ENCODE measurements at places on chromosomes 7 and 10.

- no peak for DNase-seq
Measured at GRCh38 chr10:43430926-43431663, 5.8 kb upstream of the ZNF487 start.

DNA sequence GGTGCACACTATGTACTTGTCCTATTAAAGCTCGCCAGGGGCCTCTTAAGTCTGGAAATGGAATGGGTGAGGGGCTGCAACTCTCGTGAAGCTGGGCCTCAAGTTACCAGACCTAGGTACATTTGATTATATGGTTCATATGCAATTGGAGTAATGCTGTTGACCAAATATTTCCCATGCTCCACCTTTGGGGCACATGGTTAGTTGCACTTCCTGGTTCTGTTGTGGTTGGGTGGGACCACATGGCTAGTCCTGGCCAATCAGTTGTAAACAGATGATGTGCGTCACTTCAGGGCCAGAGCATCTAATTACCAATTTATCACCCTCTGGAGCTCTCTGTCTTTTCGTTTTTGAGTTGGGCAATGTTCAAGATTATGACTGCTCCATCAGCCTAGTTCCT lies 39.5 kb upstream of the OPN4 start:
- peak; percentile 34 for DNase-seq

GRCh38 chr7:125828153-125828700 lies 898.6 kb upstream of the POT1 start:
- no peak for DNase-seq

- DNase-seq: no peak
Measured at GRCh38 chr7:18313965-18314364, 181.6 kb upstream of the HDAC9 start.

GRCh38 chr7:5696346-5697110 lies 84.9 kb downstream of the RNF216 start:
- DNase-seq: no peak

DNA sequence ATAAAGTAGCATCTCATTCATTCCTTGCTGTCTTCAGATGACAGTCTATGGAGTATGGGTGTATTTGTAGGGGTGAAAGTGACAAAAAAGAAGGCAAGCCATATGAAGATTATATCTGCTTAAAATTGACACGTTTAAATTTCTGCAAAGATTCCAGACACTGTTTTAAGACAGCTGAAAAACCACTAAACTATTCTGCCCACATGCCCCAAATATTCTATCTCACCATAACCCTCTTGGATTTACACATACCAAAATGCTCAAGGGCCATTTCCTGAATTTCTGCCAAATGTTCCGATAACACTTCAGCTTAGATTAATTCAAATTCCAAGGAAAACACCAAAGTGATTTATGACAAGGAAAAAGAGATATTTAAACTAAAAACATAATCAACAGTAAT lies 99.9 kb upstream of the IL6 start:
- DNase-seq: no peak

- DNase-seq: no peak
Measured at GRCh38 chr7:91235211-91235832, 28.9 kb upstream of the FZD1 start.

- DNase-seq: peak; percentile 11
Measured at GRCh38 chr10:104002911-104003310, 36.0 kb downstream of the SLK start.

DNA sequence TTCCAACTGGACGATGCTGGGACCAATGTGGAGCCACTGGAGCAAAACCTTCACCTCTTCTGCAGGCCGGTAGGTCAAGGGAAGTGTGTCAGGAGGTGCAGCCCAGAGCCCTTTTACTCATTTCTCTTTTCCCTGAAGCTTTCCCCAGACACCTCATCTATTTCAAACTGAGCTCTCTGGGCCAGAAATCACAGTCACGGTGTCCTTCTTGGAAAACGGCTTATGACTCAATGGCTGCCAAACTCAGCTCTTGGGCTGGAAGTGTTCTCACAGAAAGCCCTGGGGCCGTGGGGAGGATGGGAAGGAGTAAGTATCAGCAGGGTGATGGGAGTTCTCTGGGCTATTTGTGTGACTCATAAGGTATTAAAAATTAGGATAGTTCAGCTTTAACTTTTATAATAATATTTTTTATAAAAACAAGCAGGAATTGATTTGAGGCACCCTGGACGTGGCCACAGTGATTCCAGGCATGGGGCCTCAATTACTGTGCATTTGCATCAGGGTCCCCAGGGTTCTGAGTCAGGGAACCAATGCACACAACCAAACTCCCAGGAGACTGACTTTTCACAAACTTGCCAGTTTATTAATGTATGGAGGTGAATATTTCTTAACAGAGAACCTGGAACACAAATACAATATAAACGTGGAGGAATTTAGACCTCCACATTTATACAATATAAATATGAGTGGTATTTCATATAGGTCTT lies 187.4 kb upstream of the TMEM72 start:
- DNase-seq: peak; percentile 76

GRCh38 chr10:28105561-28105960 lies 106.7 kb upstream of the ODAD2 start:
- DNase-seq: no peak

DNA sequence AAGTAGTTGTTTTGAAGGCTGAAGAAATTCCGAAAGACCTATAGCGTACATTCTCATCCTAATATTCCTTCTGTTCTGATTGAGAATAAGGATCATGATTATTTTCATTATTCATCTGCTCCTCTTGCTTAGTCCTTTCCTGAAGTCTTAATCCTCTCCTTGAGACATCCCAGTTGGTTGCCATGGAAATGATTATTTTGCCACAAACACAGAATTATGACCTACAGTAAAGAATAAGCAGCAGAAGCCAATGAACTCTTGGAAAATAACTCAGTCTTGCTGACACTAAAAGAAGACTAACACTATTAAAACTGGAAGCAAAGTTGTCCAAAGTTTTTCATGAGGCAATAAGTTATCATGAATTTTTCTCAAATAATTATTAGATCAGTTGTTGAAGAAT lies 47.8 kb upstream of the JAZF1 start:
- no peak for DNase-seq

DNA sequence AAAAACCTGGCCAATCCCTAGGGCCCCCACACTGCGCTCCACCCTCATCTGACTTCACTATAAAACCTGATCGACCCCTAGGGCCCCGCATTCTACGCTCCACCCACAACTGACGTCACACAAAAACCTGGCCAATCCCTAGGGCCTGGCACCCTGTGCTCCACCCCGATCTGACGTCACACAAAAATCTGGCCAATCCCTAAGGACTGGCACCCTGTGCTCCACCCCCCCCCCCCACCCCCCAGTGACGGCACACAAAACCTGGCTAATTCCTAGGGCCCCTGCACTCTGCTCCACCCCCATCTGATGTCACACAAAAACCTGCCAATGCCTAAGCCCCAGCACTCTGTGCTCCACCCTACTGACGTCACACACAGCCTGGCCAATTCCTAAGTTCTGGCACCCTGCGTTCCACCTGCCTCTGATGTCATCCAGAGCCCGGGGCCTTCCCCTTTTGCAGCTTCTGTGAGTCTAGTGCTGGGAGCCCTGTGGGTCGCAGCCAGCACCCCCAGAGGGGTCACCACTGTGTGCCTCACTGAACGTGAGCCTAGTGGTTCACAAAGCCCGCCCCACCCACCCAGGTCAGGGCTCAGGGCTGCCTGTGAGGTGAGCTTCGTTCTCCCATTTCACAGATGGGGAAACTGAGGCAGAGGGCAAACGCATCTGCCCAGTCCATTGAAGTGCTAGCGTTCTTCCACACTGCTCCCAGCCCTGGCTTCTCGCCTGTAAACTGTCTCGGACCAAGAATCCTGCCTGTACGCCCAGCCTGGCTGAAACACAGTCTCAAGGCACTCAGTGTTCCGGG lies 40.6 kb downstream of the MICALL2 start:
- DNase-seq: peak; percentile 79

DNA sequence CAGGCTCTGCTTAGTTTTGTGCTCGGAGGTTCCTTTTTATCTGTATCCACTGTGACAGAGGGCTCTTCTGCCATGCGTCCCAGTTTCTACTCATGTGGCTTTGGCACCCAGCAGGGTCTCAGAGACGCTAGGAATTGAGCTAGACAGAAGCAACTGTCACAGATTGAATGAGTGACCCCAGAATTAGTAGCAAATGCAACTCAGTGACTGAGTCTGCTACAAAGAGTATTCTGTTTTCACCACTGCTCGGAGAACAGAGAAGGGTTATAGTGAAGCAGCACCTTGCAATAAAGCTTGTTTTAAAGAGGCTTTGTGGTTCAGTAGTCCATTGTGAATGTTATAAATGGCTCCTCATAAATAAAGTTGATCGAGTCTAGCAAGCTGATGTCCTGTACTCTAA lies 113.2 kb downstream of the DNAH11 start:
- no peak for DNase-seq

GRCh38 chr7:32400676-32401075 lies 89.5 kb downstream of the LSM5 start:
- no peak for DNase-seq

GRCh38 chr10:18450298-18450697 lies 201.1 kb downstream of the NSUN6 start:
- DNase-seq: no peak

GRCh38 chr10:34729619-34730018 lies 85.5 kb downstream of the PARD3 start:
- no peak for DNase-seq

GRCh38 chr10:102643336-102644065 lies 778 bp upstream of the TRIM8 start:
- DNase-seq: peak; percentile 90
